ENCODE measurements at places on chromosomes 3 and 15.

- no peak for ATAC-seq
These were observed 4.4 kb downstream of the NR2F2 start for GRCh38 chr15:96334705-96335410.

- ATAC-seq, result no peak
These were observed 217.2 kb upstream of the UMPS start for GRCh38 chr3:124512881-124513609.

- ATAC-seq, result no peak
These were observed 190.1 kb downstream of the CHST2 start for GRCh38 chr3:143309705-143310104.

DNA sequence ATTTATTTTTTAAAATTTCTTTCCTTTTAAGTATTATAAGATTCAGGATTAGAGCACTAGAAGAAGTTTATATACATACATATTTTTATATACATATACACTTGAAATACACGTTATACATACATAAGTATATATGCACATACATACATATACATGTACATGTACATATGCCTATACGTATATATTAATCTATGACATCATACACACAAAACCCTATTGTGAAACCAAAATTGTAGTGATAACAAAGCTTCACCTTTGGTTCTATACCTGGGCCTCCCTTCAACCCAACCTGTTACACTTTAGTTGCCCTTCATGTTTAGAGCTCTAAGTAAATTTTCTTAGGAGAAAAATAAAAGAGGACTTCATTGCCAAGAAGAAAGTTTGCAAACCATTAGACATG lies 17.0 kb downstream of the AADACL2 start:
- no peak for ATAC-seq

- ATAC-seq, result no peak
These were observed 40.6 kb downstream of the SLC25A26 start for GRCh38 chr3:66261355-66261754.

- no peak for ATAC-seq
These were observed 55.4 kb downstream of the CCDC54 start for GRCh38 chr3:107432646-107433045.

- no peak for ATAC-seq
These were observed 3.5 kb downstream of the CHRM5 start for GRCh38 chr15:33971811-33972210.

GRCh38 chr15:71654720-71655174 lies 155.6 kb upstream of the NR2E3 start:
- no peak for ATAC-seq
